ENCODE measurements at places on chromosomes 12 and 14. TPM values are rescaled to one million over a fixed set of nuclear protein-coding genes. Genes with fewer than 3 reads are reported as not detected.

- DNase-seq = peak; percentile 62
Measured at GRCh38 chr14:21978184-21978998, 304.8 kb upstream of the OR4E1 start.

DNA sequence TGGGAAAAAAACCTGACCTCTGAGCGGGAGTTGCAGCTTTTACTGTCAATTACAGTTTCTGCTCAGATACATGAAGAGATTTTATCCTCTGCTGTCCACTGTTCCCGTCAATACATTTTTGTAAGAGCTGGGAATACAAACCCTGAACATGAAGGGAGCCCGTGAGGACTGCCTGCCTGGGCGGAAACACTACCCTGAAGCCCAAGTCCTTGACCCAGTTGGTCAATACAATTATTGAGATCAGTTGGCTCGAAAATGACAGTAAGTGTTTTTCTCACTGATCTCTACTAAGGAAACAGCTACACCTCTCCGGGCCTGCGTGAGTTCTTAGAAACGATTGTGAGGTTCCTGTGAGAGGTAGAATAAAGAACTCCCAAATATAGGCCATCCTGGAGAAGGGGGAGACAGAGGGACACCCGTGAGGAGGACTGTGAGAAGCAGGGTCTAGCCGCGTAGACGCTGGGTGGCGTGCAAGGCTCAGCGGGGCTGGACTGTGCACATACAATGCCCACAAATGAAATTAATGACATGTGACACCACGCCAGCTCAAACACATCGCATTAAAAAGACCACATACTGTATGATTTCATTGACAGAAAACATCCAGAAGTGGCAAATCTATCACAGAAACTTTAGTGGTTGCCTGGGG, 509.5 kb downstream of the TMEM132D start:
- H3K36me3 ChIP-seq = no peaks in the 10 kb centered on the region
- H3K27me3 ChIP-seq = peaks cover 3% of the 10 kb centered on the region
- no peak for DNase-seq
- no peaks in the 10 kb centered on the region for H3K4me1 ChIP-seq
- no peak overlapping the region for H3K27ac ChIP-seq
- H3K4me3 ChIP-seq = no peak overlapping the region

- DNase-seq = no peak
- no peak overlapping the region for H3K4me3 ChIP-seq
- no peak overlapping the region for H3K27ac ChIP-seq
- H3K4me1 ChIP-seq = no peaks in the 10 kb centered on the region
- peaks cover 64% of the 10 kb centered on the region for H3K36me3 ChIP-seq
- no peaks in the 10 kb centered on the region for H3K27me3 ChIP-seq
Measured at GRCh38 chr12:132665794-132666193, 21.3 kb downstream of the POLE start.

MYH6 gene
- total RNA-seq = not detected

DNA sequence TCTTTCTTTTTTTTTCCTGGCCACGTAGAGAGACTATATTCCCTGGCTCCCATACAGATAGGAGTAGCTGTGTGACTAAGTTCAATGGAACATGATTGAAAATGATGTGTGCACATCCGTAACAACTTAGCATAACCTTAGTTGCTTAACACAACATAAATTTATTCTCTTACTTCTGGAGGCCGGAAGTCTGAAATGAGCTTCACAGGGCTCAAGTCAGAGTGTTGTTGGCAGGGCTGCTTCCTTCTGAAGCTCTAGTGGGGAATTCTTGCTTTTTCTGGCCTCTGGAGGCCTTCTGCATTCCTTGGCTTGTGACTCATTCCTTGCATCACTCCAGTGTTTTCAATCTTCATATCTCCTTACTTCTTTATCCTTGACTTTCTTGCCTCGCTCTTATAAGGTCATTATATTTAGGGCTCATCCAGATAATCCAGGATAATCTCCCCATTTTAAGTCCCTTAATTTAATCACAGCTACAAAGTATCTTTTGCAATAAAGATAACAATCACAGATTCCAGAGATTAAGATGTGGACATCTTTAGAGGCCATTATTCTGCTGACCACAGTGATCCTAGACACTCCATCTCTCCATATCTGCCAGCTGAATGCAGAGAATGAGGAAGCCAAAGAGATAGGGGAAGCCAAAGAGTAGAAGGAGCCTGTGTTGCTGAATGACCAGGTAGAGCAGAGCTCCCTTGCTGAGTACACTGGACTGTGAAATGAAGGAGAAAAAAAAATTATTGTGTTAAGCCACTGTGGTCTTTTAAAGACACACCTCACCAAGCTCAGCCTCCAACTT, 21.0 kb upstream of the SNX6 start:
- H3K27me3 ChIP-seq = no peaks in the 10 kb centered on the region
- peaks cover 25% of the 10 kb centered on the region for H3K4me1 ChIP-seq
- no peak overlapping the region for H3K4me3 ChIP-seq
- peak; percentile 88 for DNase-seq
- no peaks in the 10 kb centered on the region for H3K36me3 ChIP-seq
- peak overlapping the region; percentile 24 for H3K27ac ChIP-seq

GRCh38 chr12:104189915-104190555, 25.5 kb upstream of the TXNRD1 start:
- H3K36me3 ChIP-seq = no peaks in the 10 kb centered on the region
- H3K4me3 ChIP-seq = no peak overlapping the region
- DNase-seq = peak; percentile 38
- H3K27me3 ChIP-seq = no peaks in the 10 kb centered on the region
- no peak overlapping the region for H3K27ac ChIP-seq

DNA sequence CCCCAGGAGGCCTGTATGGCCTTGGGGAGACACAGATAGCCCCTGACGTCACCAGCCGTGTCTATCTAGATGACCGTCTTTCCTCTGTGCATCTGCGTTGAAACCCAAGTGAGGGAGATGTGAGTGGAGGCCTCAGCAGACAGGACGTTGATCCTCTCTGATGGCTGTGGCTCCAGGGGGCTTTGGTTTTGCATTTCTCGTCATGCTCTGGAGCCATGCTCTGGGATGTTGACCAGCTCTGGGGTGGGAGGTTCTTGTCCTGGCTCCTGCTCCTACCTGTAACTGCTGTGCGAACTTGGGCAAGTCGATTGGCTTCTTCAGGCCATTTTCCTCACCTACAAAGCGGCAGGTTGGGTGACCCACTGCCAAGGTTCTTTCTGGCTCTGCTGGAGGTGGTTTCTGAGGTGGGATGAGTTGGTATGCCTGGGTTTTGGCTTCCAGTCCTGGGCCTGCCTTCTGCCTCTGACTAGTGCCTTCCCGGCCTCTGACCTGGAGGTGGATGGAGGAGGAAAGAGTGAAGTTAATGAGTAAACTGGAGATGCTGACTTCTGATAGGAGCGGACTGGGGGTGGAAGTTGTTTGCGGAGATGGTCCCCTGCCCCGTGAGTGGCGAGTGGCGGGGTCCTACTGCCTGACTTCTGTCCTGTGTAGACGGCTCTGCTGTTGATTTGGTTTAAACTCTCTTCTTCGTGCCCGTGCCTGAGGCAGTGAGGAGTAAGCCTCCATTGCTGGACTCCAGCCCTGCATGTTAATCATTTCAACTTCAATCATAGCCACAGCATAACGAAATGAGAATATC, 8.4 kb downstream of the TSPAN9 start:
- no peaks in the 10 kb centered on the region for H3K36me3 ChIP-seq
- DNase-seq = no peak
- H3K27me3 ChIP-seq = no peaks in the 10 kb centered on the region
- H3K4me1 ChIP-seq = no peaks in the 10 kb centered on the region
- no peak overlapping the region for H3K4me3 ChIP-seq
- no peak overlapping the region for H3K27ac ChIP-seq

FAM186B gene
- total RNA-seq = 1.1 TPM
